ENCODE measurements at places on chromosomes 7 and 10.

GRCh38 chr7:156635529-156636385 lies 4.8 kb upstream of the RNF32 start:
- DNase-seq: no peak

GRCh38 chr7:129609666-129610065 lies 1.9 kb upstream of the NRF1 start:
- no peak for DNase-seq

GRCh38 chr7:81616951-81617350 lies 152.9 kb downstream of the HGF start:
- no peak for DNase-seq

DNA sequence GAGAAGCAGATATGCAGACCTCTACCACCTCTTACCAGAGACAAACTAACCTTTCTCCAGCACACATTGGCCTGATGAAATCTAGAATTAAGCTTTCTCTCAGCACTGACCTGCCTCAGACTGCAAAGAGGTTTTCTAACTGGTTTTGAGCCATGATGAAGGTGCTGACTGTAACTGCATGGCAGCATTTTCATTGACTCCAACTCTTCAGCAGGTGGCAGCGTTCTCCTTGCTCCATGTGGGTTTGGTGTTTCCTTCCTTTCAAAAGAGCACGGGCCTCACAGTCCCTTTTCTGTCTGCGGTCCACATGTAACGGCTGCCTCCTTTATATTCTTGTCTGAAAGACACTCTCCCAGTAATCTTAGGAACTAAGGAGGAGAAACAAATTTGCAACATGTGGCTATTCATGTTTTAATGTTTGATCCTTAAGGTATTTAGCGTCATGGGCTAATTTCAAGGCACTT lies 12.6 kb downstream of the KLLN start:
- DNase-seq: no peak

DNA sequence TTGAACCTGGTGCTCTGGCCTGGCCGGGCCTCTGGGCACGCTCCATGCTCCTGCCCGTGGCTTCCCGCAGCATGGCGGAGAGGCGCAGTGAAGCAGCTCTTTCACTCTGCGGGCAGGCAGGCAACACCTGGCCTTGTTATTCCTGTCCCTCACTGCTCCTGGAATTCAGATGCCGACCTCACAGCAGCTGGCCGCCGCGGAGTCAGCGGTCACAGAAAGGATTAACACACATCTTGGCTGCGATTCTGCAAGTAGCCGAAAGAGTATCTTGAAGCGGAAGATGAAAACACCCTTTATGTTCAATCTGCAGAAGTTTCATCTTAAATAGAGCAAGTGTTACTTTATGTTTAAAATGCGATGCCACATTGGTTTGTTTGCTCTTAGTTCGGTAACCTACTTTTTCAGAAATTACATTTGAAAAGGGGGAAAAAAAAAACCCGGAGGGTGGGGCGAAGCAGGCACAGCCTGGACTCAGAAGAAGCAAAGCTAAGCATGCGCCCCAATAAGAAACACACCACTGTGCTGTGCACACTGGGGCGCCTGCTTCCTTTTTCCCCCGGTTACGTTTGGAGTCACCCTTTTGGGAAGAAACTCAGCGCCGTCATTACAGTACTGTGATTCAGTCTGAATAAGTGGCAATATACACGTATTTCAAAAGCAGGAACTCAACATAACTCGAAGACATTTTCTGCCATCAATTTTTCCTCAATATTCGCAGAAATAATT lies 42.3 kb downstream of the BRI3 start:
- DNase-seq: no peak

DNA sequence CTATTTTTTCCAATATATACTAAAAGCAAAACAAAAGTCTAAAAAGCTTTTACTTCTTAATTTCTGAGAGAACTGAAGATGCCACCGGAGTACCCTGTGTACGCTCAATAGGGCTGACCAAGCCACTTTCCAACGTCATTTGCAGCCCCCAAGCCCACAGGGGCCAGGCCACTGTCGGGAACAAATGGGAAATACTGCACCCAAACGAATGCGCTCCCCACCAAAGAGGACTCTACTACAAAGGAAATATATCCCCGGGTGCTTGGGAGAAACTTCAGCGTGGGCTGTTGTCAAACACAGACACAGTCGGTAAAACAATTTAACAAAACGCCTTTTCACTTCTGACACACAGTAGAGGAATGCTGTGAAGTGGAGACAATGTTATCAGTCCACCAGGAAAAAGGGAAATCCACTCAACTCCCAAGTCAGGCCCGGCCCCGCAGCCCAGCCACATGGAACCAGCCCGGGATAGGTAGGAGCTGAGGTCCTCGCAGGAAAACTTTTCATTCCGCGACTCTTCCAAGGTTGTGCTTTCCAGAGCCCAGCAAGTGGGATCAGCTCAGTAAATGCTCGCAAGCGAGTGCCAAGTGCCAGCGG lies 1.4 kb downstream of the PARD3 start:
- DNase-seq: no peak

DNA sequence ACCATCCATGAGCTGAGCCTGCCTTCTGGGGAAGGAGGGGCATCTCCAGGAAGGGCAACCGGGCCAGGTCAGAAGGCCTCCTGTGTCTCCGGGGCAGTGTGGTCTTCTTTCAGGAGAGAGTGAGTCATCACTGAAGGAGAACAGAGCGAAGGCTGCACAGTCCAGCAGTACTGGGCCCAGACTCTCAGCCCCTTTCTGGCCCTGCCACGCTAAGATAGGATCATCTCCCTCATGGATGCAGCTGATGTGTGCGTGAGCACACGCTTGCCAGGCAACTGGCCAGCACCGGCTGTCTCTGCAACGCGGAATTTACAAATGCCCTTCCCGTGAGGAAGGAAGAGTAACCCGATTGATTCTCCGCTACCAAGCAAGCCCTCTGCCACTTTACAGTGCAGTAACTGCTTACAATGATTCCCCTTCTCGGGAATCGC lies 328.2 kb downstream of the TNS3 start:
- no peak for DNase-seq

DNA sequence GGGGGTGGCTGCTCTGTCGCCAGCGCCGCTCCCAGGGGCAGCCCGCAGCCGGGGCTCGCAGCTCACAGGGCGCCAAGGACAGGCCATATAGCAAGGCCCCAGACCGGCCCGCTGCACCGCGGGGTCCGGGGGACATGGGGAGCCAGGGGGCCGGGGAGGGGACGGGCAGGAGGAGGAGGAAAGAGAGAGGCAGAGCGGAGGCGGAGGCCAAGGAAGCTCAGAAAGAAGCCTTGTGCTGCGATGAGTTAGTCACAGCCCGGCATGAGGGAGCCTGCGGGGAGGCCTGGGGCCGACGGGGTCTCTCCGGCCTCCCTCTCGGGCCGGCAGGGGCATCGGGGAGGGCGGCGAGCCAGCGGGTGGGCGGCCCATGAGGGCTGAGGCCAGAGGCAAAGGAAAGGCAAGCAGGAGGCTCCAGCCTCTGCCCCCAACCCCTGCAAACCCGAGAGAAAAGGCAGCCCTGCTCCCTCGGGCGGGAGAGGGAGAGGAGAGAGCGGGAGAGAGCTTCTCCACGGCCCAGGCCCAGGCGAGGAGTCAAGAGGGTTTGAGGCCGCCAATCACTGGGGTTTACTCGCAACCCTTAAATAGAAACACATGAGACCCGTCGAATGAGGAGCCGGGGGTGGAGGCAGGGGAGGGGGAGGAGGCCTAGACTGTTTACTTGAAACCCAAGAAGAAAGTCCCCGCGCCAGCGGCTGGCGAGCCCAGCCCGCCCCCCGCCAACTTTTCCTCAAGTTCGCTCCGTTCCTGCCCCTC lies 167.9 kb downstream of the NEURL1 start:
- peak; percentile 83 for DNase-seq

DNA sequence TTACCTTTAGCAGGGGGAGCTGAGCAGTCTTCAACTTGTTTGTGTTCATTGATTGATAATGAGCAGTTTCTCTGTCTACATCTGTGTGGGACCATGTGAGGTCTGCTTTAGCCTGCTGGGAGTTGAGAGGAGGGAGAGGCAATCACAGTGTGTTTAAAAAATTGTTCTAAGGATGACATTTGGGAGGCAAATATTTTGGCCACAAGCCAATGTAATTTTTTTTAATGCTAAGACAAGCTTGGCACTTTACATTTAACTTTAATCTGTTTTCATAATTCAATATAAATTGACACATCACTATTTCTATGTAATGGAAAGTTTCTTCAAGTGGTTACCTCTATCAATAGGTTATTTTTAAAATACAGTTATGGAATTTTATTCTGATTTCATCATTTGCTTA lies 55.9 kb upstream of the SEMA3A start:
- no peak for DNase-seq

Measured in AG04449 (cell line).